Activated T-helper 17 cell treated with anti-CD3 and anti-CD28 coated beads, Interleukin-2, amount 50 U/mL, for 72 hours (primary cell): ENCODE measurements at places on chromosomes 1 and 21. TPM values are rescaled to one million over a fixed set of nuclear protein-coding genes. Genes with fewer than 3 reads are reported as not detected.

The LCE1B gene
- not detected for total RNA-seq

The B4GALT2 gene
- 18.5 TPM for total RNA-seq

The PDE9A gene
- total RNA-seq, result 0.95 TPM

GRCh38 chr1:176954242-176954641 is 210.3 kb downstream of the ASTN1 start:
- ATAC-seq, result no peak
